ENCODE measurements at places on chromosomes 7 and 10.

DNA sequence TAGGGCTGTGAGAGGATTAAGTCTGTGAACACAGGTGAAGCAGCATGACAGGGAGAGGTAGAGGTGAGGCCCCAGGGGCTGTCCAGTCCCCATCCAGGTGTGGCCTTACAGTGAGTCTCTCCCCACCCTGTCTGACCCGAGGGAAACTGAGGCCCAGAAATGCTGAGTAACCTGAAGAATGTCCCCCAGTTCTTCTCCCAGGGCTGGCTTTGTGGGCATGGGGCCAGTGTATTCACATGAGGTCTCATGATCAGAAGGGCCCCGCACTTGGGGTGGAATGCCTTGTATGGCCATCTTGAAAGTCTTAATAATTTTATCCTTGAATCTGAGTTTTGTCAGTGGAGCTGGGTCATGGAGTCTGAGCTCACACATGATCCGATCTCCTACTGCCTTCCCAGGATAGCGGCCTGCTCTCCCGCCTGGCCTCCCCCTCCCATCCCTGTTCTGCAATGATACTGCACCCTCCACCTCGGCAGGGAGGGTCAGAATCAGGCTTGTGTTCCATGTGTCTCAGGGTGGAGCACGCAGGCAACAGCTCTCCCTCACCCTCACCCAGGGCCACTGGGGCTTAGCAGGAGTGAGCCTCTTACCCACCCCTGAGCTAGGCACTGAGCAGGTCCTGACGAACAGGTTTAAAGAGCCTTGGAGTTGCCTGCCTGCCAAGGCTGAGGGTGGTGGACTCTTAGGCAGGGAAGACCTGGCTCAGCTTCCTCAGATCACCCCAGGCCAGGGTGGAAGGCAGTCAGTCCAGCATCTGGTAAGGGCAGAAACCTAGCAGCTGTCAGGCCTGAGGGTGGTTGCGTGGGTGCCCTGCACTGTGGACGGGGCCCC, 41.4 kb upstream of the NPFFR1 start:
- DNase-seq = no peak

GRCh38 chr7:157537056-157537455, 200.3 kb downstream of the DNAJB6 start:
- DNase-seq = no peak

DNA sequence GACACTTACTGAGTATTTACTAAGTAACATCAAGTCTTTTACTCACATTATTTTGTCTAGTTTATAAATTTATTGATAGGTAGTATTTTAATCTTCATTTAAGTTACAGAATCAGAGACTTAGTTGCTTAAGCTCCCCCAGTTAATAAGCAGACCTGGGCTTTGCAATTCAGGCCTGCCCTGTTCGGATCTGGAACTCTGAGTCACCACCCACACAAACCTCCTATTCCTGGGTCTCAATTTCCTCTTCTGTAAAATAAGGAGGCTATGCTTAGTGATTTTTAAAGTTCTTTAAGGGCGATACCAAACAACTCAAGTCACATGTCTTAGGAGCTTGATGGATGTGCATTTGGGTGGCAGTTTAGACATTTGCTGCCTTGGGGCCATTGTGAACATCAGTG, 3.5 kb upstream of the MGAM start:
- DNase-seq = no peak

GRCh38 chr7:55110282-55110992, 91.6 kb downstream of the EGFR start:
- DNase-seq = no peak

DNA sequence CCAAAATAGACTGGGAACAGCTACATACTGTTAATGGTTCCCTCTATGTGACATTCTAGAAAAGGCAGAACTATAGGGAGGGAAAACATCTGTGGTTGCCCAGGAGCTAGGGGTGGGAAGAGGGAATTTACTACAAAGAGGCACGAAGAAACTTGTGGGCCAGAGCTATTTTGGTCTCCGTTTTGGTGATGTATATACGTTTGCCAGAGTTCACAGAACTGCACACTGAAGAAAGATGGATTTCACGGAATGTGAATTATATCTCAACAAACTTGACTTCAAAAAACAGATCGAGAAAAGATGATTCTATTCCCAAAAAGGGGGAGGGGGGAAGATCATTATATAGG, 386 bp upstream of the AS3MT start:
- DNase-seq = no peak

- DNase-seq = no peak
Measured at GRCh38 chr7:1446620-1447032, 12.6 kb downstream of the MICALL2 start.

DNA sequence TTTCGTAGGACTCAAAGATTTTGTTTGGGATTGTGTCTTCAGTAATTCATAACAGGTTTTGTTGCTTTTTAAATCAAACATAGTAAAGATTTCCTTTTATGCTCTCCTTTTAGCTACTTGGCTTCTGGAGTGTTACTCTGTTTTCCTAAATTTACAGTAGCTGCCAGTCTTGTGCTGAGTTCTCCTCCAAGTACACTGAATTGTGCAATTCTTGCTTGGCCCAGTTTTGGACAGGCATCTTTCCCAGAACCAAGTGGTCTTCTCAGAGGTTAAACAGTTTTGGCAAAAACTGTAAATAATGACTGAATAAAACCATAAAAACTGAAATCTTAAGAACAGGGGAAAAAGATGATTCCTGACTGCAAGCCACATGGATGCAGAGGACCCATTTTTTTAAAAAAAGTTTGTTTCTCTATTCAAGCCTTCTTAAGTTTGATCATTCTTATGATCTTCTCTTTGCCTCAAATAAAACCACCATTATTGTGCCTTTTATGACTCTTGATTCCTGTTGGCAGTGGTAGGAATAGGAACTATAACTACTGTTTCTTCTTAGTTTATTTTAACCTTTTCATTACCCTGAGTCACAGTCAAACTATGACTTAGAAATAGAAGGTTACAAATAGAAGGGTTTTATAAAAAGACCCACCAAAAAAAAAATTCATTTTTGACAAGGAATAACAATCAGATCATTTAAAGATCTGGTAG, 88.0 kb downstream of the MDFIC start:
- no peak for DNase-seq

DNA sequence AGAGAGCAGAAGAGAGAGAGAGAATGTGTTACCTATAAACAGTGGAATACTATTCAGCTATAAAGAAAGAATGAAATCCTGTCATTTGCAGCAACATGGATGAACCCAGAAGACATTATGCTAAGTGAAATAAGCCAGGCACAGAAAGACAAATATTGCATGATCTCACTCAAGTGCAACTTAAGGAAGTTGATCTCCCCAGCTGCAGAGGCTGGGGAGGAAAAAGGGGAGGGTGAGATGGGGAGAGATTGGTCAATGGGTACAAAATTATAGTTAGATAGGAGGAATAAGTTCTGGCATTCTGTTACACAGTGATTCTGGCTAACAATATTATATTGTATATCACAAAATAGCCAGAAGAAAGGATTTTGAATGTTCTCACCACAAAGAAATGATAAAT, 11.2 kb upstream of the JAZF1 start:
- no peak for DNase-seq

All from stimulated activated CD8-positive, alpha-beta memory T cell treated with anti-CD3 and anti-CD28 coated beads, Interleukin-2, amount 100 ng/mL, for 48 hours (primary cell).